ENCODE measurements at places on chromosomes 4 and X.
A peak's percentile ranks its signal among the peaks of the same experiment; 100 is the strongest.

- no peak for DNase-seq
Observed at GRCh38 chr4:67896421-67897065, 12.7 kb upstream of the TMPRSS11D start.

- DNase-seq: no peak
Observed at GRCh38 chr4:129839687-129840086, 743.7 kb downstream of the C4orf33 start.

DNA sequence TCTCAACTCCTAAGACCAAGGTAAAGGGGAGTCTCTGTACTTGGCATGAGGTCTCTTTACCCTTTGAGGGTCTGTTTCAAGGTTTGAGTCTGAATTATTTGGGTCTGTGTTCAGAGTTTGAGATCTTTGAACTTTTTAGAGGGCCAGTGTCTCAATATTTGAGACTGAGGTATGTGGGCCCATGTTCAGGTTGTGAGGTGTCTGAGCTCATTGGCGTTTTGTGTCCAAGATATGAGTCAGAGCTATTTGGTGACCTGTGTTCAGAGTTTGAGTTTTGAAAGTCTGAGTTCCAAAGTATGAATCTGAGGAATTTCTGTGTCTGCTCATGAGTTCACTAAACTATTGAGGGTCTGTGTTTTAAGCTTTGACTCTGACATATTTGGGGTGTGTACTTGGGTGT is 36.7 kb upstream of the PAGE4 start:
- DNase-seq: no peak

- peak; percentile 73 for DNase-seq
Observed at GRCh38 chrX:30593440-30594200, 16.1 kb upstream of the TASL start.

GRCh38 chrX:21355831-21356230 is 18.4 kb upstream of the CNKSR2 start:
- DNase-seq: no peak
